Cortex of kidney (tissue), 1 donor: ENCODE measurements at places on chromosomes 12 and 14.

- no peak for DNase-seq
Observed at GRCh38 chr14:65334765-65335410, 77.6 kb upstream of the FUT8 start.

DNA sequence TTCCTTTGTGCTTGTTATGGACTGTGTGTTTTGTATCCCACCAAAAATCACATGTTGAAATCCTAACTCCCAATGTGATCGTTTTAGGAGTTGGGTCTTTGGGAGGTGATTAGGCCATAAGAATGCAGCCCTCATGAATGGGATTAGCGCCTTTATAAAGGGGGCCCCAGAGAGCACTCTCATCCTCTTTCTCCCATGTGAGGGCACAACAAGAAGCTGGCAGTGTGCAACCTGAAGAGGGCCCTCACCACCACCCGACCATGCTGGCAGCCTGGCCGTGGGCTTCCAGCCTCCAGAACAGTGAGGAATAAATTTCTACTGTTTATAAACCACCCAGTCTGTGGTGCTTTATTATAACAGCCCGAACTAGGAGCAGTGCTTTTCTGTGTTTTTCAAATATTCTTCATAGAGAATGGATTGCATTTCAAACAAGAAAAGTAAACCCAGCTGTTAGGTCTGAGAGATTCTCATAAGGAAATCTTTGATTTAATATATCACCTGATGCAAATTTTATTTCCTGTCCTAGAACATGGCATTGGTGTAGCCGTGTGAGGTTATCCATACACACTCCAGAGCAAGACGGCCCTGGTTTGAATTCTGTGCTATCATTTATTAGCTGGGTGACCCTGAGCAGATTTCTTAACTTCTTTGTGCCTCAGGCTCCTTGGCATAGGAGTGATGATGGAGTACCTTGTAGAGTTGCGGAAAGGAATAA is 27.8 kb downstream of the HSPB8 start:
- DNase-seq = no peak

- no peak for DNase-seq
Observed at GRCh38 chr14:74898694-74899093, 17.0 kb downstream of the DLST start.

- DNase-seq = no peak
Observed at GRCh38 chr12:106428384-106428783, 70.8 kb downstream of the POLR3B start.

DNA sequence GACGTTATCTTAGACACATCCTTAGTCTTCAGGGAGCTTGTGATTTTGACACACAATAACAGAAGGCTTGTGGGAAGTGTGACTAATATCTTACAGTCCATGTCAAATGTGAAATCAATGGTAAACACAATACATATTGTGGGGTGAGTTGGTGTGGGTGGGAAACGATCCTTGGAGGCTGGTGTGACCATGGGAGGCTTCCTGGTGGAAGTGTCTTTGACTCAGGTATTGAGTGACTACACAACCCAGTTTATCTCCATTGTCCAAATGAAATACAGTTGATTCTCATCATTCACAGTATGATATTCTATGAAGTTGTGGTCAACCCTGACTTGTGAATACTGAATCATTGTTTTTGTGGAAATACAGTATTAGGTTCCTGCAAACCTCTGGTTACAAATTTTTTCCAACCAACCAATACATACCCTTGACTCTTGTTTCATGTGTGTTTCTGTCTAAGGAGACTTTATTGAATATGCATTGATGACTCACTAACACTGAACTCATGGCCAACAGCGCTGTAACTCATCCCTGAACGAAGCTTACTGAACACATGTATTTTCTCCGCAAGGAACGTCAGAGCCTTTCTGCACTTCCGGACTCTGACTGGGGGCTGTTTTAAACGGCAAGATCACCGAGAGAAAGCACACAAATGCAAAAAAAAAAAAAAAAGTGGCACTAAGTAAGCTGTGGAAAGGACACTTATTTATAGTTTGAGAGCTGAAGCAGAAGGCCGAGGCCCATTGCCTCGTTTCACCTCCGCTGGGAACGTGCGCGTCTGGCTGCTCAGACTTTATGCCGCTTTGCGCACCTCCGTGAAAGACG is 59.0 kb downstream of the CLMN start:
- DNase-seq = no peak

GRCh38 chr12:77032406-77032805 is 33.0 kb downstream of the E2F7 start:
- DNase-seq = no peak

- no peak for DNase-seq
Observed at GRCh38 chr12:121499929-121500793, 80.7 kb downstream of the KDM2B start.

- DNase-seq = no peak
Observed at GRCh38 chr14:34362641-34363251, 99.3 kb downstream of the SPTSSA start.

DNA sequence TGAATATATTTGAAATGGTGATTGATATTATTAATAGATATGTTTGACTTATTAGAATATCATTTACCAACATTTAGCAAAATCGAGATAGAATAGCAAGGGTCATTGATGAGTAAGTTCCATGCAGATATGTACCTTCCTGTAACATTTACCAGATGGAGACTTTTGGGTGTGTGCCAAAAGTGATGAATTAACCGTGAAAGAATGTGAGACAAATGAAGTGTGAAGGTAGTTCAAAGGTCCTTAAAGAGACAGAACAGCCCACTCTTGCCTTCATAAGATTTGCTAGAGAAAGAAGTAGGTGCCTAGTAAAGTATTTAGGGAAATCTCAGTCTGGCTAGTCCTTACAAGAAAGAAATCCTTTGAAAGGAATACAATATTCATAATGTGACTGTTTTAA is 45.5 kb downstream of the FGD4 start:
- DNase-seq = no peak

DNA sequence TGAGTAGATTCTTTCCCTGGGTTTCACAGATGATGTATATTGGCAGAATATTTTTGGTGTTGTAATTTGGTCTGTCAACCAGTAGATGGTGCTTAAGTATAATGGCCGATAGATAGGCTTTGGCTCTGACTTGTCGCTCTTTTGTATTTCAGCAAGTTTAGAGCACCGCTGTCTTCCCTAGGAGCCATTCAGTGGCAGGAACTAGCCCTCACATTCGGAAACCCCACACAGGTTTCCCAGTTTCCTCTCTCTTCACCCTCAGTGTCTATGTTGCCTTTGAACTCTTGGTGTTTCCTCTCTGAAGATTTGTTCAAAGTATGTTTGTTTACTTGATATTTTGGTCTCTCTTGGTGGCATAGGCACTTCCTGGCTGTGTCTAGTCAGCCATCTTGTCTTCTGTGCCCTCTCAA is 102.2 kb downstream of the GPHN start:
- DNase-seq = no peak

DNA sequence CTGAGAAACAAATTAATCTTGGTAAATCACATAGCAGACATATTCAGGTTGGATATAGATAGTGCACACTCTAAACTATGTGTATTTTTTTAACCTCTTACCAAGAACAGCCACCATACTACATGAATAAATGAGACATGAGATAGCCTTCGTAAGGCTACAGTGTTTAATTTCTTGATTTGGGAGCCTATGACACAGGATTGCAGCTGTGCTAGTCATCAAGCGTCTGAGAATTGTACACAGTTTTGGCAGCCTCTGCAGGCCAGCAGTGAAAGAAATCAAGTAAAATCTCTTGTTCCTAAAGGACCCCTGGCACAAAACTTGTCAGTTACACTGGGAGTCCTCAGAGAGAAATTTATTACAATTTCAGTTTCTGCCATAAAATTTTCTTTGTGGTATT is 236.1 kb downstream of the C12orf50 start:
- DNase-seq = no peak

DNA sequence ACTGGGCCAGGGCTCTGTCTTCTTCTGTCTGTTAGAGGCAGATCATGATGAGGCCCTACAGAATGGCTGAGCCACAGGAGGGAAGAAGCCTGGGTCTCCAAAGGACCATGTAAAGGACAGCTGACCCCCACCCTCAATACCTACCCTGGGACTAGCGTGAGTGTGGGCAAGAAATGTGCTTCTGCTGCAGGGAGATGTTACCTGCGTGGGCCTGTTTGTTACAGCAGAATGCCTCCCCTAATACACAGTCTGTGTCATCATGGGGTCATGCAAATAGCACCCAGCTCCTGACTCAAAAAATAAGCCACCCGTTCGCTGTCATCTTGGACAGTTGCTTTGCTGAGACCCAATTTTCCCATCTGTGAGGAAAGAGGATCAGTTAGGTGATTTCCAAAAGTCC is 90.6 kb downstream of the CALM1 start:
- DNase-seq = no peak

- DNase-seq = no peak
Observed at GRCh38 chr14:57508756-57509155, 15.1 kb upstream of the CCDC198 start.

GRCh38 chr12:63021116-63021515 is 86.2 kb upstream of the PPM1H start:
- no peak for DNase-seq

DNA sequence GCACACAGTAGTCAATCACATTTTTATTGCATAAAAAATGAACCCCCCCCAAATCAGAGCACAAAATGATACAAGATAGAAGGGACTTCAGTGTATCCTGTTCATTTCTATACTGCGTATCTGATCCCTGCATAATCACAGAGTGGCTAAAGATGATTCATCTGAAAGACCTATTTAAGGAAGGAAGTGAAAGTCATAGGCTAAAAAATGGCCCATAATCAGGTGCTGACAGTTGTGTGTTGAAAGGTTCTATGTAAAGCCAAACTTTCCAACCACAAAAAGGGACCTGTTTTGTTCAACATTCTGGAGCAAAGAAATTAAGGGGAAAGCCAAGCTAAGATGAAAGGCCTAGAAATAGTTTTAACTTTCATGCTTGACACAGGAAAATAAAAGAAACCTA is 147.8 kb upstream of the ATP2B1 start:
- no peak for DNase-seq
